Left renal pelvis (tissue), 4 donors: ENCODE measurements at places on chromosomes 11 and 22.

DNA sequence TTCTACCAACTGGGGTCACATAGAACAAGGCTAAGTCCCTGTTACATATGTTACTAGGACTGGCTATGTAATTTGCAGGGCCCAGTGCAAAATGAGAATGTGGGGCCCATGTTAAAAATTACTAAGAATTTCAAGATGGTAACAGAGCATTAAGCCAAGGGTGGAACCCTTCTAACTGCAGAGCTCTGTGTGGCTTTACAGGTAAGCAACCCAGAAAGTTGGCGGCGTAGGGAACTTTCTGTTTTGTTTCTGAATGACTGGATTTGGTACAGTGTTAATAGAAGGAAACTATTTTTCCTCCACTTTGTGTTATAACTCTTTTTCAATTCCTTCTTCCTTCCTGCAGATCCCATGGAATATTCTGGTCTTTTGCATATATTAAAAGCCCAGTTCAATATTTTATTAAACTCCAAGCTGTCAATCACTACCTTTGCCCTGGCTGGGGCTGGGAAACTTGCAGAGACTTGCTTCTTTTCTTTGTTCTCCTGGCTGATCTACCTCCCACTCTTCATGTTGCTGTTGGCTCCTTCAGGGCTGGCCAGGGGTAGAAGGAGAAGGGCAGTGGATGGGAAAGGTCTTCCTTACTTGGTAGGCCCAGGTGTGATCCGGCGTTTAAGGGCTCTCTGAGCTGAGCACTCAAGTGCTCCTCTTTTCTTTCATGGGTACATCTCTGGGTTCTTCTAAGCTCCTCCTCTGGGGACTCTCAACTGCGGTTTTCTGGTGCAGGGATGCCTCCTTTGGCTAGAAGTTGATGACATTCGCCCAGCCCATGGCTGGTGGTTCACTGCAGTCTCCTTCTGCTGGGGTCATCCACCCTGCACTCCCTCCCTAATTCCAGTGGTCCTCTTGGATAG lies 67.7 kb downstream of the SNX19 start:
- DNase-seq, result no peak

DNA sequence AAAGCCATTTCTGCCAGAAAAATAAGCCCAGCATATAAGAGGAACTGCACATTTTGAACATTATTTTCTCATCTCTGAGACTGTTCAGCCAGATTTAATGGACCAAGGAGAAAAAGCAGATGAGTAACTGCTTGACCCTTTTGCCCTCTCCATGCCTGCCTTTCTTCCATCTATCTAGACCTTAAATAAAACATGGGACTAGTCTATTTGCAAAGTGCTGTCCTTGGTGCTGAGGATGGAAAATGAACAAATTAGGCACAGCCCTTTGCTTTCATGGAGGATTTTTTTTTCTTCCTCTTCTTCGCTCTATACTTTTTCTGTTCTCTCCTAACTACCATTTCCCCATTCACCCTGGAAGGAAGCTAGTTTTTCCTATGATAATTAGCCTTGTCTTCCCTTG lies 361.3 kb downstream of the GRM5 start:
- no peak for DNase-seq

DNA sequence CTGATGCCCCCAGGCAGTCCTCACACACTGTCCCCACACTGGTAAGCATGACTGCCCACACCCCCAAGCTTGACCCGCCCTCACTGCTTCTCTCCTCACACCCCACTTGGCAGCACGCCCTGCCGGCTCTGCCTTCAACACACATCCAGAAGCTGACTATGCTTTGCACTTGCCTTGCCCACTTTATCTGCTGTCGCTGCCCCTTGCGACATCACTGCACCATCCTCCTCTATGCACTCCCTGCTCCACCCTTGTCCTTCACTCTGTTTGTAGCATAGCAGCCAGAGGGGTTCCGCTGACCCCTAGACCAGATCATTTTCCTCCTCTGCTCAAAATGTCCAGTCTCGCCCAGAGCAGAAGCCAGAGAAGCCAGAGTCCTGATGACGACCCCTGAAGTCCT lies 25.3 kb upstream of the SLC25A1 start:
- no peak for DNase-seq

DNA sequence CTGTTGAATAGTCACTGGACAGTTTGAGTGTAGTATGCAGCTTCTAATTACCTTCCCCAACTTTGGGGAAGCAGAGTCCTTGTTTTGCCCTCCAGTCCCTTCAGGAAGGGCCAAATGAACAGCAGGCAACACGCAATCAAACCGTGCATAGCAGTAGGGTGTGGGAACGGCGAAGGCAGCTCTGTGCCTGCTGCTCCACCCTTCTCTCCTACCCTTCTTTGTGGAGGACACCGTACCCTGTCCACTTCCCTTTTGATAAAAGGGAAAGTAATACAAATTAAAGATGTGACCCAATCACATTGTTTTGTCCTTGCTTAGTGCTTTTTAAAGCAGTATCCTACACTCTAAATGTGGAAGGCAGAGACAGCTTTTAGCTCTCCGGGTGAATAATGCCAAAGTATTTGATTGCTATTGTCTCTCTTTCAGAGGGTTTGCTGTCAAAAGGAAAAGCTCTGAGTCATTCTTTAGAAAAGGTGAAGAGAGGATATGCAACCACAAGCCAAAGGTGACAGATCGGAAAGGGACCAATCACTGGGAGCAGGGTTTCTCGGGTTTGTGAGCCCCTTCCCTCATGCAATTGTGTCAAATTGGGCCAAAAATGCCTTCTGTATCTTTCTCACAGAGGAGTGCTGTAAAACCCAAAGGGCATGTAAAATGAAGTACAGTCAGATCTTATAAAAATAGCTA lies 407.3 kb upstream of the CCDC90B start:
- no peak for DNase-seq
